ENCODE measurements at places on chromosomes 6 and 20. TPM values are rescaled to one million over a fixed set of nuclear protein-coding genes. Genes with fewer than 3 reads are reported as not detected.

OR2H1 gene
- not detected for total RNA-seq

CENPQ gene
- total RNA-seq: 3.3 TPM

EPM2A gene
- total RNA-seq: 13.3 TPM

ABHD12 gene
- 21.4 TPM for total RNA-seq

C6orf15 gene
- total RNA-seq: not detected

GSTA3 gene
- not detected for total RNA-seq

PTK7 gene
- total RNA-seq: 361 TPM

RSPO4 gene
- total RNA-seq: 8.3 TPM

Data from hair follicle dermal papilla cell (primary cell).